ENCODE measurements at places on chromosomes 7 and 10.
A peak's percentile ranks its signal among the peaks of the same experiment; 100 is the strongest.

DNA sequence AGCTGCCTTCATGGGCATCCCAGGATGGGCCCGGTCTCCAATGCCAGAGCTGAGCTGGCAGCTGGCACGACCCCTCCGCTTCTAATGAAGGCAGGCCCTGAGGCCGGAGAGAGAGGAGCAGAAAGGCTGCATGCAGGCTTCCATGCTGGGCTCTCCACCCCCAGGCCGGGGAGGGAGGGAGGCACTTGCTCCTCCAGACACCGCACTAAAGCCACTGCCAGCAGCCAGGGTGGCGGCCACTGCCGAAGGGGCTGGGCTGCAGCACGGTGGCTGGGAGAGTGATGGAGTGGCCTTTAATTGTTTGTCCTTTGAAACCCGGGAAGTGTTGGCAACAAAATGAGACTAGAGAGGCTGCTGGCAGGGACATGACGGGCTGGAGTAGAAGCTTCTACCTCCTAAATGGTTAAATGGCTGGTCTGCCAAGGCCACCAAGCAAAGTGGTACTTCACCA, 236.5 kb downstream of the SKAP2 start:
- no peak for DNase-seq

DNA sequence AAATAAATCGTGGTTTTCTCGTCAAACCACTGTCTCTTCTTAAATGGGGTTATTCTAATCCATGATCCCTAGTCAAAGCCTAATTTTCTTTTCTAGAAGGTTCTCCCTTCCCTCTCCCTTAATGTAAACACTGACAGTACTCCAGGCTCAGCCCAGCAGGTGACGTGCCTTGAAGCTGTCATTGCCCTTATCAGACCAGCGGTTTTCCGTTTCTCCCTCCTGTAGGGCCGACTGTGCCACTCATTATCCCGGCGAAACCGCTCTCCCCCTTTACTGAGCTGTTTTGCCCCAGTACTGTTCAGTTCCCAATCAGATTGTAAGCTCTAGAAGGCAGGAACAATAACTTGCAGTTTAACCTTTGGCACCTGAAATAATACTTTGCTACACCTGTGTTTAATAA, 153.5 kb upstream of the RHEB start:
- peak; percentile 22 for DNase-seq

DNA sequence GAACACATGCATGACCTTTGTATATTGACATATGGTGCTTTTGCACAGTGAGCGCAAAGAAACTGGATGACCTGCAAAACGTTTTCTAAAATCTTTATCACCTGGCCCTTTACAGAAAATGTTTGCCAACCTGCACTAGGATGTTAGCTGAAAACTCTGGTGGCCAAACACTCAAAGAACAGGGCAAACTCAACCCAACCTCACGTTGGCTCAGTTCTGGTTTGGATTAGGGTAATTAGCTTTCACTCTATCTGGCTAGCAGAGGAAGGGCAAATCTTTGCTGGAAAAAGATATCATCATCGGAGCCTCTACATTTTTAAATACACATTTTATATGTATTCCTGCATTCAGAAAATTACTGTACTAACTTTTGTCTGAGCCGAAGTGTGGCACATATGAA, 688.9 kb downstream of the PHTF2 start:
- no peak for DNase-seq

- DNase-seq, result no peak
Measured at GRCh38 chr7:41328544-41328943, 374.3 kb downstream of the INHBA start.

All from NCI-H146 (cell line).